ENCODE measurements at places on chromosomes 2 and 18.

- no peak for DNase-seq
These were observed 93.3 kb downstream of the ALPK2 start for GRCh38 chr18:58535340-58536201.

GRCh38 chr18:23037646-23038045, 97.6 kb upstream of the CABLES1 start:
- DNase-seq, result no peak

GRCh38 chr18:12774982-12775381, 72.1 kb downstream of the PSMG2 start:
- DNase-seq, result no peak

DNA sequence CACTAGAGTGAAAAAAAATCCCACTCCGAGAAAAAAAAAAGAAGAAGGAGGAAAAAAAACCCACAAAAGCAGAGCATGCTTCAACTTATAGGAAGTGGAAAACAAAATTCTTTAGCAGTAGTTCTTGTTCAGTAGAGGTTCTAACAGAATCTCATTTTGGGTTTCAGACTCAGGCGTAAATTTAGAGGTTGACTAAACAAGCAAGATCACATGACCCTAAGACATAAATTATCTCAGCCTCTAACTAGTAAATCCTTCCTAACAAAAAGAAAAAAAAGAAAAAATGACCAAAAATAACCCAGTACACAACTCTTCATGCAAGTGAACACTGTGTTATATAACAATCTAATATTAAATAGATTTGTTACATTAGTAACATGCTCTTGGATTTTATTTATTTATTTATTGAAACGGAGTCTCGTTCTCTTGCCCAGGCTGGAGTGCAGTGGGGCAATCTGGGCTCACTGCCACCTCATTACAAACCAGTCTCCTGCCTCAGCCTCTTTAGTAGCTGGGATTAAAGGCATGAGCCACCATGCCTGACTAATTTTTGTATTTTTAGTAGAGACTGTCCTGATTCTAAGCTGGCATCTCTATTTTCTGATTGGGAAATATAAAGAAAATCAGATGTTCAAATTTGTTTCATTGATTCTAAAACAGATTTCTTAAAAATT, 35.4 kb downstream of the PPP4R3B start:
- no peak for DNase-seq

GRCh38 chr18:57784034-57784800, 18.9 kb downstream of the ATP8B1 start:
- no peak for DNase-seq

- no peak for DNase-seq
These were observed 171.0 kb downstream of the DNER start for GRCh38 chr2:229543176-229543873.

DNA sequence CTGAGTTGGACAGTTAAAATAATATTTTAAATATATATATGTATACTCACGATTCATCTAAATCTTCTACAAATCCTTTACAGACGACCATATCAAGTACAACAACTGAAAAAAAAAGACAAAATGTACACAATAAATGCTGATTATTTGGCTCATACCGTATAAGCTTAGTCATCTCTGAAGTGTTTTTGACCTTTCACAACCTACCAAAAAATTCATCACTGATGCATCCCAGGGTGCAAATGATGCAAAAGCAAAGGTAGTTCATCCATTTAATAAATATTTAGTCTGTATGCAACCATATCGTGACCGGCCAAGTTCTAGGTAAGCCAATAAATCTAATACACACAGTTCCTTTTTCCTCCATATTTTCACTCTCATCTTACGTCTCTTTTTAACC, 1.1 kb downstream of the TMX3 start:
- no peak for DNase-seq
